Stimulated activated CD4-positive, alpha-beta T cell treated with anti-CD3 and anti-CD28 coated beads, Interleukin-4, amount 100 ng/mL, for 24 hours (primary cell): ENCODE measurements at places on chromosomes 2 and 18.

DNA sequence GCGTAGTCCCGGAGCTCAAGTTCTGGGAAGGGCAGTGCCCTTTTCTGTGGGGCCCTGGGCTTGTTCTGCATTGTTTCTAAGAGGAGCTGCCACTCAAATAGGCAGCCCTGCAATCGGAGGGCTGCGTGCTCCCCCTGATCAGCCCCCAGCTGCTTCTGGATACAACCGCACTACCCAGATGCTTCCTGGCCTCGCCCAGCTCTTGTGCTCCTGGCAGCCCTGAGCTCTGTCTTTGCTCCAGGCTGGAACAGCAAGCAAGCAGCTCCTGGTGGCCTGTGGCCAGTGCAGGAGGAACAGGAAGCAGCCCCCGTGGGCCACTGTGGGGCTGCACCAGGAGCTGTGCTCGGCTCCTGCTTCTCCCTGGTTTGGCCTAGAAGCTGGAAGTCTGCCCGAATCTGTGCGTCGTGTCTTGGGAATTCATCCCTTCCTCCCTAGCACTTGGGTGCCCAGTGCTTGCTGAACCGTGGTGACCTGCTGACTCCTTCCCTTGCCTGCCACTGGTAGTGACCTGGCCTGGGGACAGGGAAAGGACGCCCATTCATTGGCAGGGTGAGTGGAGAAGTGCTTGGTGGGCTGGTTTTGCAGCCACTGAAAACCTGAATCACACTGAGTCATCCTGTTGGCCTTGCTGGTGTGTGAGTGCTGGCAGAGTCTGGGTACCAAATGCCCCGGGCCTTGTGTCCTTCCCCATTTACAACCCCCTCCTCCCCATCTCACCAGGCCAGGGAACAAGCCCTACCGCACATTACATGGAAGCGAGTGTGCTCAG is 27.3 kb upstream of the NTSR2 start:
- no peak for DNase-seq

DNA sequence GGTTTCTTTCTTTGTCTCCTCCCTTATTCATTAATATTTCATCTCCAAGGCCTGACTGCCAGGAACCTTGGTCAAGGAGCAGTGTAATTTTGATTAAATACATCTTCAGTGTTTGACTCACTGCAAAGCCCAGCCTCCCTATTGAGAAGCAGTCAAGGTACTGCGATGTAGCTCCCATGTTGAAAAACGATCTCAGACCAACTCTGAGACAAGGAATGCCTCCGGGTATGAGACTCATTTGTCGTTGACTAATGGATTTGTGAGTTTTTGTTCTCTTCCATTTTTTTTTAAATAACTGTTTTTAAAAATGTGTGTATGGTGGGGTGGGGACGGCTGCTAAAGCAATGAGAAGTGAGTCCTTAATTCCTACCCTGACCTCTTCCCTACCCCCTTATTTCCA is 361.6 kb downstream of the SOX11 start:
- DNase-seq: no peak

- DNase-seq: no peak
Observed at GRCh38 chr2:228648541-228648940, 467.1 kb upstream of the SPHKAP start.

GRCh38 chr2:39068299-39069135 is 52.3 kb downstream of the SOS1 start:
- DNase-seq: no peak

DNA sequence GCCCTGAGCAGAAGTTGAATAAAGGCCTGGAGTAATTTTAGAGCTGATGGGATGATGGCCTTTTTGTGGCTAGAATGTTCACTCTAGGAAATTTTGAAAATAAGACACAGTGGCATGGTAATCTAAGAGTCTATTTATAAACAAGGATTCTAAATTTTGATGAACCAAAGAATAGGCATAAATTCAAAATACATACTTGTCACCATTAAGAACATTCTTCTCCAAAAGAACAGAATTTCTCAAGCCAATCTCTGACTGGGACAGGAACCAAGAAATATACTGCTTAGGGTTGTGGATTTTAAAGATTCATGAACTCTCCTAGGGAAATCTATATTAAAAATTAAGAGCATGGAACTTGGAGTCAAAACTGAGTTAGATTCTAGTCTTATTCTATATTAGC is 98.2 kb upstream of the SETBP1 start:
- DNase-seq: no peak

DNA sequence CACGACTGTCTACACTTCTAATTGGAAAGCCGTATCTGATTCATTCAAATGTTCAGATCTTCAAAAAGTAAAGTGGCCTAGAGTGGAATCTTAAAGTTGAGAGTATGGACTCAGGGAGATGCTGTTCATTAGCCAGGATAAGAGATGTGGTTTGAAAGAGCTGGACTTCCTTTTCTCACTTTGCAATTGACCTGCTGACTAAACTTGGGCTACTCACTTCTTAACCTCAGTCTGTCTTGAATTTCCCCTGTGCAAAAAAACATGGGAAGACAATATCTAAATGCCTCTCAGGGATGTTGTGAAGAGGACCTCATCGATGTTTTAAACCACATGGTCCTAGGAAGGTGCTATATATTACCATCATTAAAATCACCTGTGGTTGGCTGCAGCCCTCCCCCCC is 64.1 kb downstream of the BCL2 start:
- no peak for DNase-seq

DNA sequence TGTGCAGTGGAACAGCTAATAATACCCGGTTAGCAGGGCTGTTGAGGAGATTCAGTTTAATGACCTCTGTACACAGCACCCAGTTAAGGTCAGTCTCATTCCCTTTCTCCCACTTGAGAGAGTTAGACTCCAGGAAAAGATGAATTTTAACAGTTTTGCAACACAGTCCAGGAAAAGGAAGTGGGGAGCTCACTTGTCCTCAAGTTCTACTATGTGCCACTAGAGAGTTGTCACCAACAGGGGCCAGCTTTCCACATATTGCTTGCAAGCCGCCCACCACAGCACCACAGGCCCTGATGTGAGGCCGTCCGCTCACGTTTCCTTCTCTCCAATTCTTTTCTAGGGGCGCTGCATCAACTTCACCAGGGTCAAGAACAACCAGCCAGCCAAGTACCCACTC is 142.1 kb downstream of the GFPT1 start:
- DNase-seq: no peak

GRCh38 chr2:140714586-140714985 is 1416.2 kb downstream of the LRP1B start:
- DNase-seq: no peak

DNA sequence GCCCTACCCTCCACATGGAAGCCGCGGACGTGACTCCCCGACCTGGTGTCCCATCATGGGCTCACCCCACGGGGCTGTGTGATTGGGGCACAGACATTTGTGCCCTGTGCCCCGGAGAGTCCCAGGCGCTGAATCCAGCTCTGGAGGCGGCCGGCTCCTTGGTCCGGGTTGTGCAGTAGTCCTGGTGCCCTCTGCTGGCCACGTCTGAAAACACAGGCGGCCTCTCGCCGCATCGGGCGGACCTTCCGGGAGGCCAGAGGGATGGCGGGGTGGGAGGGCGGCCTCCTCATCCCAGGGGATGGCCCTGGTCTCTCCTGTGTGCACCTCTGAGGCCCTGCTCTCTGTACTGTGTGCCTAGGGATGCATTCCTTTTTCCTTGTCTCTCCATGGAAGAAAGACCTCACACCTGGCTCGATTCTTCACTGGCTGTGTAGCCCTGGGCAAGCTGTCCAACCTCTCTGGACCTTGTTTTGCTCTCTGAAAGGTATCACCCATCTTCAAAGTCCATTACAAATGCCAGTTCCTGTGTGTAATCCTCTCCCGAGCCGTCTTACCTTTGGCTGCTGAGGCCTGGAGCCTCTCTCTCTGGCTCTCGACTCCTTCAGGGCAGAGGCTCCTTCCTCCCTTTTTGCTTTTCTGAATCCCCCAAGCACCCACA is 27.6 kb downstream of the CELF4 start:
- peak; percentile 35 for DNase-seq

DNA sequence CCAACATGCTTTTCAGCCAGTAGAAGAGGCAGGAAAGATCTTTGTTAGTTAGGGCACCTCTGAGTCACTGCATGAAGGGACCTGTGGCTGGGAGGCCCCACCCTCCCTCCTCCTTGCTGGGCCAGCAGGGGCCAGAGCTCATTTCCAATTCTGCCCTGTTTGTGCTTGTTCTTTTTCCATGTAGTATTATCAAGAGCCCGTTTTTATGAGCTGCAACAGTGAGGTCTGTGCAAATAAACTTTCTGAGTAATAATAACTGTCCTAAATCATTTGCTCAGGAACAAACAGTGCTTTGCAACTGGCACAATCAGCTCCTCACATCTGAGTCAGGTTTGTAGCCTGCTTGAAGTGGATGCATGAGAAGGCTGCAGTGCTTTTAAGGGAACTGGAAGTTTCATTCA is 128.0 kb downstream of the ARL4C start:
- DNase-seq: peak; percentile 51

- DNase-seq: no peak
Observed at GRCh38 chr18:36771245-36771644, 57.6 kb downstream of the TPGS2 start.

DNA sequence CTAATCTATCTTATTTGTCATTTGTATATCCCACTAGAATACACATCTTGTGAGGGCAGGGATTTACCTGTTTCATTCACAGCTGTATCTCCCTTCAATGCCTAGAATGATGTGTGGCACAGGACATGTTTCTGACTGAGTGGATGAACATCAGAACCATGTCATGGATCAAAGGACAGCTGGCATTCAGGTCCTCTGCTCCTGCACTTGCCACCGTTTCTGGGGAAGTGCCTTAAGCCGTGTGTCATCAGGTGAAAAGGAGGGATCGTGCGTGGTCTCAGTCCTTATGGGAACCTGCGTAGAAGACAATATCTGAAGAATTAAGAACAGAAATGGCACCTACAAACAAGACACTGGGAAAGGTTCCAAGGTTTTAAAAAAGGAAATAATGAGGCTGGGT is 206.1 kb upstream of the GATA6 start:
- no peak for DNase-seq

DNA sequence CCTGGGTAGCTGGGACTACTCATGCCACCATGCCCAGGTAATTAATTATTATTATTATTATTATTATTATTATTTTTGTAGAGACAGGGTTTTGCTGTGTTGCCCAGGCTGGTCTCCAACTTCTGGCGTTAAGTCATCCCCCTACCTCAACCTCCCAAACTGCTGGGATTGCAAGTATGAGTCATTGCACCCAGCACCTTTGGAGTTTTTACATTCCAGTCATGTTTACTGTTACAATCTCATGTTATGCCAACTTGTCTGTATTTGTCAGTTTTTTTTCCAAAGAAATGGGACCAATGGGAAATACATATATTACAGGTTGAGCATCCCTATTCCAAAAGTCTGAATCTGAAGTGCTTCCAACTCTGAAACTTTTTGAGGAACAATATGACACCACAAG is 903.8 kb downstream of the SLC4A3 start:
- DNase-seq: no peak

GRCh38 chr2:43222475-43223309 is 3.7 kb downstream of the ZFP36L2 start:
- DNase-seq: no peak

- DNase-seq: no peak
Observed at GRCh38 chr18:48347756-48348326, 61.3 kb downstream of the ZBTB7C start.
